ENCODE measurements at places on chromosomes 4 and X. TPM values are rescaled to one million over a fixed set of nuclear protein-coding genes. Genes with fewer than 3 reads are reported as not detected.

DNA sequence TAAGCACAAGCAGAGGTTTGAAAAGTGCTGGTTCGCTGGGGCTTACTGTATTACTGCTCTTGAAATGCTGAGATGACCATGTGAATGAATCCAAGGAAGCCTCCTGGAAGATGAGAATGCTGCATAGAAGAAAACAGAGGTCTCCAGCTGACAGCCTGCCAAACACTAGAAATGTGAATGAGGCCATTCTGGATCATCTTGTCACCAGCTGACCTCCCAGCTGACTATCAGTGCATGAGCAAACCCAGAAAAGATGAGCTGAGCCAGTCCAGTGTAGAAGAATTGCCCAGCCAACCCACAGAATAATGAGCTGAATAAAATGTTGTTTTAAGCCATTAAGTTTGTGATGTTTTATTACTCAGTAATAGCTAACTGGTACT lies 49.1 kb upstream of the DYNLT3 start:
- no peak for DNase-seq

DNA sequence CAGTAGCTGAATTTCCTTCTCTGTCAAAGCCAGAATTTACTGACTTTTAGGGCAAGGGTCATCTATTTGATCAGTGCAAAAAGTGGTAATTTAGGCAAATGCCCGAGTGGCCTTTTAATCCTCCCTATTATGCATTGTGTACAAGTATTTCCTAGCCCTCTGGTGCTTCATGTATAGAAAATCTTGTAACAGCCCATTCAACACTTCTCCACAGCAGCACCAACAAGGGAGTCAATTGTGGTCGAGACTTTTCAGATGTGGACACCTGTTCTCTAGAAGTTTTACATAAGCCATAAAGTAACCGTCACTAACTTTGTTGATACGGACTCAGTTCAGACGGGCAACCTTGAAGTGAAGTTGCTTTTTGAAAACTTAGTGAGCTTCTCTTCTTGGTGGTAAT lies 50.9 kb upstream of the FHDC1 start:
- DNase-seq, result no peak

- peak; percentile 38 for DNase-seq
These were observed 39.2 kb downstream of the COPS4 start for GRCh38 chr4:83074086-83074704.

- DNase-seq, result no peak
These were observed 97.2 kb upstream of the CLNK start for GRCh38 chr4:10781805-10782204.

DNA sequence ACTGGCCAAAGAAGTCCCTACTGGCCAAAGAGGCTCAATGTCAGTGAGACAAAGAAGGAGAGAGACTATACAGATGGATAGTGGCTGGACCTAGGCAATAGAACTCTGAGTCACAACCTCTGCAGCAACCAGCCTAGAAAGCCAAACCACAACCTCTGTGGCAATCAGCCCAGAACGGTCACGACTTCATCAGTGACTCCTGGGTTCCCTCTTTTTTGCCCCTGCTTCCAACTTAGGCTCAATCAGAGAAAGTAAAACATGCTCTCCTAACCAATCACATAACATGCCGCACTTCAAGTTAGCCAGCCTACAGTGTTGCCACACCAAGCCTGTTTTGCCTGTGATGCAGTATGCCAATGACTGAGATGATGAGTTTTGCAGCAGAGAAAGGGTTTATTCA lies 203.4 kb downstream of the ANAPC10 start:
- DNase-seq, result no peak

Gene CENPVL1
- total RNA-seq, result 1.3 TPM
